ENCODE measurements at places on chromosomes 1 and 21.

DNA sequence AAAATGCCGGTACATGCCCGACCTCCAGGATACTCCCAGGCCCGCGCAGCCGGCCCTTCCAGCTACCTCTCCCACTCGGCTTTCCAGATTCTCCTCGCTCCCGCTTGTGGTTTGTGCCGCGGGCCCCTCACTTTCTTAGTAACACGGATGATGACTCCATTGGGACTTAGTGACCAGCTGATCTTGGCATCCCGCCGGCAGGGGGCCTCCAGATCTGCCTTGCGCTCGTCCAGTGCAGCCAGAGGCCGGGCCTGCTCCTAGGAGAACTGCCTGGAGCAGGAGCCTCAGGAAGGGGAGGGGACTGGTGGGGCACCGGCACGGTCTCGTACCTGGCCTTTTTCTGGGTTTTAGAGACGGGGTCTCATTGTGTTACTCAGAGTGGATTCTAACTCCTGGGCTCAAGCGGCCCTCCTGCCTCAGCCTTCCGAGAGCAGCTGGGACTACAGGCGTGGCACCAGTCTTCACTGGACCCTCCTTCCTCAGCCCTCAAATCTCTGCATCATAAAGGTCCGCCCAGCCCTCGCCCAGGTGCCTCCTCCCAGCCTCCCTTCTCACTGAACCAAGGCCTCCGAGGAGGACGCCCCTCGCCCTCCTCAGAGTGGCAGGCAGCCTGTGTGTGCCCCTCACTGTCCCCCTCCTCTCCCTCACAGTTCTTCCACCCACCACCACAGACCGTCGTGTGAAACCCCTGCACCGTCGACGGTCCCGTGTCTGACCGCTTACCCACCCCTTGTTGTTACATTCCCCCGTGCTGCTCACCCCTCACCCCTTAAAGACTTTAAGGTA, 78.6 kb downstream of the SLC25A24 start:
- DNase-seq: no peak

GRCh38 chr21:19353256-19353655, 949.7 kb upstream of the TMPRSS15 start:
- DNase-seq: no peak

DNA sequence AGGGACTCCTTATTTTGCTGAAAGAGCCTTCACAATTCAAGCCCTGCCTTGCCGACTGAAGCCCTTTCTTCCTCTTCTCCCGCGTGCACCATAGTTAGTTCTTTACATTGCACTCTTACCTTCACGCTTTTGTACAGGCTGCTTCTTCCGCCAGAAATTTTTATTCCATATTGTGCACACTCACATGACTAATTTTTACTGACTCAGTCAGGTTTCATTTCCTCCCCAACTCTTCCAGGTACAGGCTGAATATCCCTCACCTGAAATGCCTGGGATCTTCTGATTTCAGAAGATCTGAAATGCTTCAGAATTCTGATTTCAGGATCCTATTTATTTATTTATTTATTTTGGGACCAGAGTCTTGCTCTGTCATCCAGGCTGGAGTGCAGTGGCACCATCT, 172.8 kb downstream of the ZNF281 start:
- no peak for DNase-seq

- no peak for DNase-seq
Measured at GRCh38 chr1:184615301-184615700, 139.4 kb downstream of the EDEM3 start.

DNA sequence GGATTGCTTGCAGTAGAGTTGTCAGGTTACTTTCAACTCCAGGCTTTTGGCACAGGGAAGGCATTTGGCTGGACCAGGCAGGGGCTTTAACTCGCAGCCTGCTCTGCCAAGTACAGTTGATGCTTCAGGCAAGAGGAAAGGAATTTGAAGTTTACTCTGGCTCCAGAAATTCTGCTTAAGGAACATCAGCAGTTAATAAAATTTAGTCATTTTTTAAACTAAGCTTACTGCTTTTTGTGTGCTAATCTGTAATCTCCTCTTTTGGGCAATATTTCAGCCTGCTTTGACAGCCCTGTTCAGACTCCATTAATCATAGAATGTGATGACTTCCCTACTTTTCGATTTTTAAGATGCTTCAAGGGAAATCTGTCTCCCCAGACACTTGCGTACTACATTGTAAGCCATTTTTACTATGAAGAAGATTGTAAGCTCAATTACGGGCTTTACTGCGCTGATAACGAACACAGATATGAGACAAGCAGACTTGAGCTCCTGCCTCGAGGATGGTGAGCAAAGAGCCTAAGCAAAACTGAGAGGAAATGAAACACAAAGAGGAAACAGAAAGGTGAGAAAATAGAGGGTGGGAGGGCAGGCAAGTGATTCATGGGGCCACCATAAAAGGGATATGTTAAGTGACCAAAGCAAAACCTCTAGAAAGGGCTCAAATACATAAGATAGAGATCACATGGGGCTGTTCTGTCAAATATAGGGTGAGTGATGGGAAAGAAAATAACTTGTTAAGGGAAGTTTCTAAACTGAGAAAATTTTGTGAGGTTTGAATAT, 76.6 kb upstream of the VAV3 start:
- no peak for DNase-seq

GRCh38 chr1:198167436-198167934, 10.7 kb downstream of the NEK7 start:
- DNase-seq: no peak

- peak; percentile 24 for DNase-seq
Measured at GRCh38 chr21:35222541-35222941, 173.4 kb upstream of the RUNX1 start.

DNA sequence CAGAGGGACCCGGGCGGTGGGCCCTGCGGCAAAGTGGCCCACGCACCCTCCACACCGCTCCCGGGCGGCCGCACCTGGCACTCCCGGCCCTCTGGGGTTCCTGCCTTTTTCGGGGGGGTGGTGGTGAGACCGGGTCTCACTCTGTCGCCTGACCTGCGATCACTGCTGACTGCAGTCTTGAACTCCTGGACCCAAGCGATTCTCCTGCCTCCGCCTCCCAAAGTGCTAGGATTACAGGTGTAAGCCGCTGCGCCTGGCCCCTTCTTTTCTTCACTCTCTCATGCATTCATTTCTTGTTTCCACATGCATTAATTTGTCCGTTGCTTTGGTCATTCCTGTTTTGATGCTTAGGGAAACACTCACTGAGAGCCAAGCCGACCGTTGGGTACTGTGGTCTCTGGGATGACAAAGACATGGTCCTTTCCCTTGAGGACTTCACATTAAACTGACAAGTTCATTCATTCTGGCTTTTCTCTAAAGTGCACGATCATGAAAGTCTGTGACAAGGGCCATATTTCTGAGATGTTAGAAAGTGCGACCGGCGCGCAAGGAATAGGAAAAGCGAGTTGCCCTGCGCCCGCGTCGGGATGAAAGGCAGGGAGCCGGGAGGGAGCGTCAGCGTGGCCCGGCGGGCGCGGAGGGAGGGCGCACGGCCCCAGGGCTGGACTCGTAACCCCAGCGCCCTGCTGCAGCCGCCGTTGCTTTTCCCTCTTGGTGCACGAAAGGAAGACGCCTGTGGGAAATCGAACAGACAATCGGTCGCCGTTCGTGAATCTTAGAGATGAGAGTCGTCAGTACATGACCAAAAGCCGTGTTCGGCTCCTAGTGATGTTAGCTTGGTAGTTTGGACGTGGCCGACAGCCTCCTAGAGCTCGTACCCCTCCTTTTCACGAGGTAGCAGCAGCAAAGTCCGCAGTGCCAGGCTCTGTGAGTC, 1.0 kb upstream of the MCOLN2 start:
- no peak for DNase-seq

DNA sequence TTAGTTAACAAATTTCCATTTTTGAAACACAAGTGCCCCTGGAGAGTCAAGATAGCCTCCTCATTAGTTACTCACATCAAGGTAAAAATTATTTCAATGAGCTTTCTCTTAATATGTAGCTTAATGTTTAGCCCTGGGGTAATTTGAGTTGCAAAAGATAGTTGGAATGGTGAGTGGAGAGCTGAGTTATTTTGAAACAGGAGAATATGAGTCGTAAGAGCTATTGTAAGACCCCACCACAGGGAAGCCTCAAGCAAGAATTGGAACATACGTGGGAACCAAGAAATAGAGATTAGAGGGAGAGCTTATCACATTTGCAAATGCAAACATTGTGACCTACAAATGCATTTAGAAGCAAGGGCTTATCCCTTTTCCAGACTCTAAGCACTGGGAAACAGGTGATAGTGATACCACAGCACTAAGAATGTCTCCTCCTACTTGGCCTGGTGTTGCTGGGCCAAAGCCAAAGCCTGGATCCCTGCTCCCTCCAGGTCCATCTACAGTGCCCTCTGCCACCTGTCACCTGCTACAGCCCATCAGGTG, 635.1 kb downstream of the PTPRC start:
- DNase-seq: no peak

DNA sequence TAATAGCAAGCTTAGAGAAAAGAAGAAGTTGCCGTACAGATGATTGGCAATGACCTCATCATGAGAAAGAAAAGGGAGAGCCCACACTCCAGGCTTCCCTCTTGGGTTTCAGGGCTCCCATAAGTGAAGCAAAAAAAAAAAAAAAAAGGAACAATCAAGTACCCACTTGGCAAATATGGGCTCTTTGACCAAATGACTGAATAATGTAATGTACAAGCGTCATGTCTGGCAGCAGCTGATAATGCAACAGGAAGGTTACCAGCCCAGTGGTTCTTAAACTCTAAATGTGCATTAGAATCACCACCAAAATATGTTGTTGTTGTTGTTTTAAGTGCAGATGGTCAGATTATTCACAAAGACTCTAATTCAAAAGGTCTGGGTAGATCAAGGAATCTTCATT, 13.5 kb downstream of the TNFSF4 start:
- peak; percentile 29 for DNase-seq

DNA sequence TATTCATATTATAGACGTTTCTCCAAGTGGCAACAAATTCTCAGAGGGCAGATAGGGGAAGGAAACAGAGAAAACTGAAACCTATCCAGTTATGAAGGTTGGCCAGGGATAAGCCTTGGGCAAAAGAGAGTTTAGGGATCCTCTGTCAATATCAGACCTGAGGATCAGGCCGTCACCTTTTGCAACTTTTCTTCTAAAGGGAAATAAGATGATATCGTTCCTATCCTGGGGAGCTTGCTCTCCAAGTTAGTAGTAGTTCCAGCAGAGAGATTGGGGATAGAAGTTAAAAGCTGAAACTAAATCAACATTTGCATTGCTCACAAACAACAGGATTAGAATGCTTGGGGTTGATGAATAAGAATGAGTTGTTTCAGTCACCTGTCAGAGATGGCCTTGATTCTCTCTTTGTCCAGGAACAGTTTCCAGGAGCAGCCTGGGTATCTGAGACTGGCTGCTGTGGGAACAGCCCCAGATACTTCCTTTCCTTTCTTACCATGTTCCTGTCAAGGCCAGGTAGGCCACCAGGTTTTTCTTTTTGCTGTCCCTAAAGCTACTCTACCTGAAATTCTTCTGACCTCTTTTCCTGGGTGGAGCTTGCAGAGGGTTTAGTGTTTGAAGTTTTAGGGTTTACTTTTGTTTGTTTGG, 2.5 kb downstream of the RIIAD1 start:
- DNase-seq: no peak

DNA sequence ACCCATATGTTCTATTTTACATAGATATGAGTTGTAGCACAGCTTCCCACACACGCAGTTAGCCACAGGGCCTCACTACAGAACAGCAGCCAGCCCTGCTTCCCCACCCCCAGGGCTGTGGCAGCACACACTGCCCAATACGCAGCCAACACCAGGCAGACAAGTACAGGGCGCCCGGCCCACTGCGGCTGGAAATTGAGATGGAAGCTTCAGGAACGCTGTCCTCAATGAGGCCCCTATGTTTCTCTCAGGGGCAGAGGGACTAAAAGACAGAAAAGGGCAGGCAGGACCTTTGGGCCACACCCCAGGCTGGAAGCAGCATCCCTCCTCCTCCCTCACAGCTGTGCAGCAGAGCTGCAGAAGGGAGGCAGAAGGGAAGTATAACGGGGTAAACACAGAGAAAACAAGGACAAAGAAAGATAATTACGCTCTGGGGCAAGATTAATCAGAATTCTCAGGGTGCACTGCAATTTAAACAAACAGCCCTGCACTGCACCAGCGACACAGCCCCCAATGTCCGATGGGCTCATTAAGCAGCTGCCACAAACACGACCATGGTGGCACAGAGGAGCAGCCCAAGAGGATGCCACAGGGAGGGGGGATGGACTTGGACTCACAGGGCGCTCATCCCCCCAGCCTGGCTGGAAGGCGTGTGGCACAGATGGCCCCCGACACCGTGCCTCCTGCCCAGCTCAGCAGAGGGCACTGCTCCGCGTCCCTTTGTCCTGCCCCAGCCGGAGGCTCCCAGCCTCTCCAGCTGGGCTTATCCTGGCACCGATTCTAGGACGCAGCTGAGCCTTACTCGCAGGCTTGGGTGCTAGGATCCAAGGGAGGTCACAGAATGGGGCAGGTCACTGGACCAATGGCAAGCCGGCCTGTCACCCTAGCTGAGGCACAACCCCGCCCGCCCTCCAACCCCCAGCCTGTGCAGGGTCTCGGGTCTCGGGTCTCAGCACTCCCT, 14.2 kb downstream of the WDR4 start:
- no peak for DNase-seq

GRCh38 chr21:25188677-25189079, 418.6 kb downstream of the MRPL39 start:
- DNase-seq: no peak

DNA sequence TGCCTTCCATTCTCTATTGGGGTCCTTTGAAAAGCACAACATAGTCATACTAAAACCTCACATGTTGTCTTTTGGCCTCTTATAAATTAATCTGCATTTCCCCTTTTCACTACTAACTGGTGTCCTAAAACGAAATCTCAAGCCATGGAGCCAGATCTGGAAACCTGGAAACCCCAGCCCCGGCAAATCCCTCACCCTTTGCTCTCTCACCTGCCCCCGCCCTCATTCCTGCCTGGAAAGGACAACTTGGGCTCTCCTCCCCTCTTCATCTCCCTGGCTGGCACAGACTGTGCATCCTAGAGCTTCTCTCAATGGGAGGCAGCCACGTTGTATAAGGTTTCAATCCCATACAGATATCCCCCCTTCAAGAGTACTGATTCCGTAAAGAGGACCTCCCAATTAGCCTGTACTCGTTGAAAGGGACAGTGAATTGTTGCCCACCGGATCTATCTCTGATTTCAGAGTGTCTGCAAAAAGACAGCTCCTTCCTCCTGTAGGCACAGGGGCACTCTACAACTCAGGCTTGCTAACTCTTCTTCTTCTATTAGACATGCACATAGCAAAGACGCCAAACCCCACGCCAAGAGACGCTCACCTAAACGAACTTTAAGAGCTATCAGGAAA, 1.4 kb downstream of the DUSP10 start:
- peak; percentile 10 for DNase-seq
